Activated CD4-positive, alpha-beta T cell treated with anti-CD3 and anti-CD28 coated beads, Interleukin-2, amount 10 ng/mL, durations not matched to agents 7 days and 5 days (primary cell): ENCODE measurements at places on chromosomes 7 and 10. TPM values are rescaled to one million over a fixed set of nuclear protein-coding genes. Genes with fewer than 3 reads are reported as not detected.

Gene SP8
- total RNA-seq, result not detected

Gene CCNY
- 76.4 TPM for total RNA-seq

GRCh38 chr10:50293513-50294313 is 42.4 kb upstream of the ASAH2 start:
- DNase-seq, result no peak

GRCh38 chr7:14104861-14105260 is 115.4 kb upstream of the ETV1 start:
- DNase-seq, result no peak

GRCh38 chr7:43612599-43613589 is 30.0 kb downstream of the STK17A start:
- no peak for DNase-seq

GRCh38 chr7:144391823-144392255 is 11.7 kb downstream of the NOBOX start:
- DNase-seq, result peak; percentile 53

DNA sequence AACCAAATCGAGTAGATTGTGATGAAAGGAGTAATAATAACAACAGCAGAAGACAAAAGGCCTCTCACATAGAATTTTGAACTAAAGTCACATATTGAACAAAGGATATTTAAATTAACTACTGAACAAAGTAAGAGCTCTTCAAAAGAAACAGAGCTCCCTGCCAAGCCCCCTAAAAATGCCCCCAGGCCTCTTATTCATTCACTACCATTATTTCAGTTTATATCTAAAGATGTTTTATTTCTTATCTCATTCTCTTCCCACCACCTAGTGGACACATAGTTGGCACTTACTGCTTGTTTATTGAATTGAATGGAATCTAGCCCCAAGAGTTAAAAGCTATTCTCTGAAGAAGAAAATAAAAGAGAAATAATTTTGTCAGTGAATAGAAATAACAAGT is 37.4 kb downstream of the VCL start:
- no peak for DNase-seq

GRCh38 chr10:113274176-113274829 is 278.6 kb upstream of the HABP2 start:
- no peak for DNase-seq

DNA sequence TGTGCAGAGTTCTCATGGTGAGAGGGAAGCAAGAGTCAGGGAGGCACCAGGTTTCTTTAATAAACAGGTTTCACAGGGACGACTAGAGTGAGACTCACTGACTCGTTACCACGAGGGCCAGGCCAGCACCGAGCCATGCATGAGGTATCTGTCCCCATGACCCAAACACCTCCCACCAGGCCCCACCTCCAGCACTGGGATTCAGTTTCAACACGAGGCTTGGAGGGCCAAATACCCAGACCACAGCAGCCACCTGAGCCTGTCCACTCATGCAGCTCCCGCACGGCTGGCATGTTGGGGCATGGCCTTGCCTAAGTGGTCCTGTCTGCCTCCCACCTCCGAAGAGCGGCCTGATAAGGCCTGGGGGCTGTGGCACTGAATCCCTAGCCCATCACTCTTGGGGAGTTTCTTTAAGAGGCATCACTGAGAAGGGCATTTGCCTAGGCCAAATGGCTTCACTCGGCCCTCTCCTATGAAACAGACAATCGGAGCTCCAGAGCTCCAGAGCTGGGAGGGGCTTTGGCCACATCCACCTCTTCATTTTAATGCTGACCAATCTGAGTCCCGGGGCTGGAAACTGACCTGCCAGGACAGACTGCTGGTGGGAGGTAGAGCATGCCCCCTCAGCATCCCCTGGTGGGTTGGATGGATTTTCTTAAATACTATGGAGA is 157.8 kb downstream of the DNAJB6 start:
- DNase-seq, result peak; percentile 5

GRCh38 chr7:44965937-44966730 is 12.7 kb downstream of the MYO1G start:
- DNase-seq, result no peak
